Fibroblast of the aortic adventitia (primary cell): ENCODE measurements at places on chromosomes 6 and 20.

- no peak for DNase-seq
These were observed 40.1 kb downstream of the CYP24A1 start for GRCh38 chr20:54133434-54134427.

- DNase-seq, result no peak
These were observed 300.8 kb upstream of the STXBP5 start for GRCh38 chr6:146903451-146903850.

DNA sequence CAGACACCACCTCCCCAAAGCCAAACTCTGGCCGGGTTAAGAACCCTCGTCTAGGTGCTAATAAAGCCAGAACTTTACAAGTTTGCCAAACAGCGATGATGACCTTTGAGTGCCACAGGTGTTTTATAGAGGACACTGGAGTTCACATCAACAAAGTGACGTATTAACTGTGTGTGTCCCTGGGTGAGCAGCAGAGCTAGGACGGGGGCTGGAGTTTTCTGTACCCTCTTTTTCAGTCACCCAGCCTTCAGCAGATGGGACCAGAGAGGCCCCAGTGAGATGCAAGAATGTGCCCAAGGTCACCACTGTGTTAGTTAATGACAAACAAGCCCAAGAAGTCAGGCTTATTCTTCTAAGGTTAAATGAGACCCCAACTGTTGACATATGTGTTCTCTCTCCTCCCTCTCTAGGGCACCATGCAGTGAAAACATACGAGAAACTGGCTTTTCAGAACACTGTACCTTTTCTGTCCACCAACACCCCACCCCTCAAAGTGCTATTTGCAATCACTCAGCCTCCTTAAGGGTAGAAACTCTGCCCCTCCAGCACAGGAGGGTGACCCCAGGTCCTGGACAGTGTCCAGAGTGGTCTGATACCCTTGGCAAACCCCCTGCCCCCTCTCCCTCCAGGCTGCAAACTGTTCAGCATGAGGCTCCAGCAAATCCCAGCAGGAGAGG, 5.2 kb downstream of the SDC4 start:
- DNase-seq, result no peak

DNA sequence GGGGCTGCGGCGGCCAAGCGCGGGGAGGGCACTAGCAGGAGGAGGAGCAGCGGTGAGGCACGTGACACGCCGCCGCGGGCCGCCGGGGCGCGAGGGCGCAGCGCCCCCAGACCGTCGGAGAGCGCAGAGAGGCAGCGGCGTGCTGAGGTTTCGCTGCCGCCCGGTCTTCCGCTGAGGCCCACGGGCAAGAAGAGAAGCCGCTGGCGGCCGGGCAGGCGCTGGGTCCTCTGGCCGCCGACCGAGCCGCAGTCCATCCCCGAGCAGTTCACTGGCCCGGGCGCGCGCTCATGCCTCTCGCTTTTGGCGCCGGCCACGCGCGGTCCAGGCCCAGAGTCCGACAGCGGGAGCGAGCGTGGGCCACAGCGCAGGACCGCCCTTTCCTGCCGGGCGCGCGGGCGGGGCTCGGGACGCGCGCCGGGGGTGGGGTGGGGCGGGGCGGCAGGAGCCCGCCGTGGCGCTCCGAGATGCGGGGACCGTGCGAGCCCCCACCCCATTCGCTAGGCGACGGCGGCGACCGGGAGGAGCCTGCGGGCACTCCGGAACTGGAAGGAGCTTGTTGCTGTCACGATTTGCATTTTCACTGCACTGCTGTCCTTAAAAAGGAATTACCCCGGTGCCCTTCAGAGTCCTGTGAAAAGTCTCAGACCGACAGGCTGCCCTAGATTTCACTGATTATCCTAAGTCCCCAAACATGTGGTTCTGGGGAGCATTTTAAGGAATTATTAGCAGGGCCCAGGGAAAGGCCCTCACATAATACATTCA, at the start of gene MCUR1:
MCUR1 (minus strand) TSS at position 382 of the 762 bp plus-strand sequence; CDS start at position 254, 128 bp downstream.
- DNase-seq, result peak; percentile 68

DNA sequence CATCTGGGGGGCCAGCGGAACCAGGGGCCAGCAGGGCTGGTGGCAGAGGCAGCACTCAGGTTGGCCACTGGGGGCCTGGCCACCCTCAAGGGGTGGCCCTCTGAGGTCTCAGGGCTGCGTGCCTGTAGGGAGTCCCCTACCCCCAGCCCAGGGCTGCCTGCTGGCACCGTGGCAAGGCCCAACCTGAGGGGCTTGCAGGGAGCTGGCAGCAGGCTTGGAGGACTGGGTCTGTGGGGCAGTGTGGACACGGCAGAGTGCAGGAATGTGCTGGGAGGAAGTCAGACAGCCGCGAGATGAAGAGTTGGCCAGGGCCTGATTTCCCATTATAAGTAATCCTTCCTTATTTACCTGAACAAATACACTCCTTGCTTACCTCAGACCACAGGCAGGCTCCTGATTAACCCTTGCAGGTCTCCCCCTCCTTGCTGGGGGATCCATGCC, at the start of gene SPDEF:
SPDEF (minus strand) TSS at position 299 of the 441 bp plus-strand sequence. CDS start 11,874 bp downstream, outside the sequence.
- no peak for DNase-seq

- no peak for DNase-seq
These were observed 4.7 kb downstream of the GABRR1 start for GRCh38 chr6:89212472-89212871.

- DNase-seq, result peak; percentile 90
These were observed at the start of gene SERPINB6 for GRCh38 chr6:2971420-2972218. Gene SERPINB6, minus strand, starts transcription at chr6:2971567. Its CDS starts 12,235 bp downstream, at chr6:2959332.

DNA sequence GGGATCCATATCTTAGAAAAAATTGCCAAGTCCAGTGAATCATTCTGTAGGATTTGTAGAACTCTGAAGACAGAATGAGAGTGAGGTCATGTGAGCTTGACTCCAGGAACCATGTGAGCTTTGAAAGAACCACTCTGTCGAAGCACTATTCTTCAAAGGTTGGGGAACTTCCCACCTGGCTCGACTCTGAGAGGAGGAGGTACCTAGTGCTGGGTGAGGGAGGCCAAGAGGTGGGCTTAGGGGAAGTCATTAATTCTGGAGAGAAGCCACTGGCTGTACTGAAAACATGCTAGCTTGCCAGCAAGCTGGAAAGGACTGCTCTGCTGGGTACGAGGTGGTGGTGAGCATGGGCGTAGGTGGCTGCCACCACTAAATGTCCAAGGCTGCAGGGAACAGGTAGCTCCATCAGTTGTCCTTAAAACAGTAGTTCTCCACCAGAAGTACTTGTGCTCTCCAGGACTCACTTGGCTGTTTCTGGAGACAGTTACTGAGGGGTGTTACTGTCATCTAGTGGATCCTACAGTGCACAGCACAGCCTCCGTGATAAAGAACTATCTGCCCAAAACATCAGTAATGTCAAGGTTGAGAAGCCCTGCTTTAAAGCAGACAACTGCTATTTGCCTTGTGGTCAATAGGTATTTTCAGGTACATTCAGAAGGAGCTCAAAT, 34.7 kb upstream of the SYNJ2 start:
- peak; percentile 39 for DNase-seq

DNA sequence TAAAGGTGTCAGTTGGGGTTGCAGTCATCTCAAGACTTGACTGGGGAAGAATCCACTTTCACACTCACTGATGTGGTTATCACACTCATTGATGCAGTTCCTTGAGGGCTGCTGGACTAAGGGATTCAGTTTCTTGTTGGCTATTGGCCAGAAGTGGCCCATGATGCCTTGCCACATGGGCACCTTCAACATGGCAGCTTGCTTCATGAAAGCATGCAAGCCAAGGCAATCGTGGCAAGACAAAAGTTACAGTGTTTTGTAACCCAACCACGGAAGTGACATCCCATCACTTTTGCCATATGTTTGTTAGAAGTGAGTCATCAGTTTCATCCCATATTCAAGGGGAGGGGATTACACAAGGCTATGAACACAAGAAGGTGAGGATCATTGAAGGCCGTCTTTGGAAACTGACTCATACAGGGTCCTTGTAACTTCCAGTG, 3.8 kb upstream of the RANBP9 start:
- DNase-seq, result no peak

GRCh38 chr6:127342296-127342945, 988 bp downstream of the ECHDC1 start:
- peak; percentile 66 for DNase-seq

DNA sequence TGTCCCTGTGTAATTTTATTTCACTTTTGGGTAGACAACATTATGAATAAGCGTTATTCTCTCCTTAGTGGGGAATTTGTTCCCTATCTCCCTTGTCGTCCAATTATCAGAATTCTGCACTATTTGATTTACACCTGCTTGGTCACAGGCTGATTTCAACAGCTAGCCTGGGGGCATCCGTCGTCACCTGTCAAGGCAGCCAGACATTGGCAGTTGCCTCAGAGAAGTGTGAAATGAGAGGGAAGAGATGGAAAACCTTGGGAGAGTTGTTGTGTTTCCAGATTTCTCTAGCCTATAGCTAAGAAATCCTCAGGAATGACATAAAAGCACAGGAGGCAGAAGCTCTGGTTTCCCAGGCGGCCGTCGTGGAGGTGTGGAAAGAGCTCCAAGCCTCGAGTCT, 891 bp upstream of the GHRH start:
- DNase-seq, result no peak

DNA sequence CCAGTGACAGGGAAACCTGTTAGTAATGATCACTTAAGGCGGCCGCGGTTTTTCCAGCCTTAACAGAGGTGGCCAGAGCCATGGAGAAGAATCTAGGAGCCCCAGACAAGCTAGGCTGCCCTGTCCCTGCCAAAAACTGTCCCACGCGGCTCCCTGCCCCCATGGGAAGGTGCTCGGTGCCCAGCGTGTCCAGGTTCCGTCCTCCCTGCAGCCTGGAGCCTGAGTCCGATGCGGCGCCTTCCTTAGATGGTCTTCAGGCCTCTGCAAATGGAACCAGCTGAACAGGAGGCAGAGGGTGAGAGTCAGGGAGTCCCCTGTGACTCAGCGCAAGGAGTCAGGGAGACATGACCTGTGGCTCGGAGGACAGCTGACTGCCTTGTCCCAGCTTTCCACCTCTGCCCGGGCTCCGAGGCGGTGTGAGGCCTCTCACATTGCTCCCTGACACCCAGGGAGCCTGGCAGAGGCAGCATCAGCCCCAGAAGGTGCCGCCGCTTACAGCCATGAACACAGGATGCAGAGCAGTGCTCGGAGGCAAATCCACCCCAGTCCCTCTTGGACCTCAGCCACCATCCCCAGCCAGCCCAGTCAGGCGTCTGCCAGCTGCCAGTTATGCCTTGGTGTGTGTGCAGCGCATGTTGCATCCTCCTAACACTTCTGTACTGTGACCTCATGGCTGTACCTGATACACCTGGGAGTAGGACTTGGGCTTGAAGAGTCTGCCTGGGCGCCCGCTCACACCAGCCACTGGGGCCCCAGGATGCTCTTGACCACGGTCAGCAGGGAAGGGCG, 377.7 kb downstream of the CDH4 start:
- DNase-seq, result no peak

DNA sequence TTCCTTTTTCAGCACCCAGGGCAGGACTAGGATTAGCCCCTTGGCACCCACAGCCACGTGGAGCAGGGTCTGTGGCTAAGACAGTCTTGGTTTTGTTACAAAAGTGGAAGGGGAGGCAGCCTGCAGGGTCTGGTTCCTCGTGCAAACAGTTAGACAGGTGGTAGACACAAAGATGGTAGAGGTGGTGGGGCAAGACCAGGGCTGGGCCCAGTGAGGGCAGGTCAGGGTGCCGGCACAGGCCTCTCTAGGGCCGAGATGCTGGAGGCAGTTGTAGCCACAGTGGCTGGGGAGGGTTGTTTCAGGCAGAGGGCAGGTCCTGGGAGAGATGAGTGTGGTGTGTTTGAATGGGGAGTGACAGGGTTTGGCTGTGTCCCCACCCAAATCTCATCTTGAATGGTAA, 161.6 kb downstream of the SMOC2 start:
- no peak for DNase-seq

DNA sequence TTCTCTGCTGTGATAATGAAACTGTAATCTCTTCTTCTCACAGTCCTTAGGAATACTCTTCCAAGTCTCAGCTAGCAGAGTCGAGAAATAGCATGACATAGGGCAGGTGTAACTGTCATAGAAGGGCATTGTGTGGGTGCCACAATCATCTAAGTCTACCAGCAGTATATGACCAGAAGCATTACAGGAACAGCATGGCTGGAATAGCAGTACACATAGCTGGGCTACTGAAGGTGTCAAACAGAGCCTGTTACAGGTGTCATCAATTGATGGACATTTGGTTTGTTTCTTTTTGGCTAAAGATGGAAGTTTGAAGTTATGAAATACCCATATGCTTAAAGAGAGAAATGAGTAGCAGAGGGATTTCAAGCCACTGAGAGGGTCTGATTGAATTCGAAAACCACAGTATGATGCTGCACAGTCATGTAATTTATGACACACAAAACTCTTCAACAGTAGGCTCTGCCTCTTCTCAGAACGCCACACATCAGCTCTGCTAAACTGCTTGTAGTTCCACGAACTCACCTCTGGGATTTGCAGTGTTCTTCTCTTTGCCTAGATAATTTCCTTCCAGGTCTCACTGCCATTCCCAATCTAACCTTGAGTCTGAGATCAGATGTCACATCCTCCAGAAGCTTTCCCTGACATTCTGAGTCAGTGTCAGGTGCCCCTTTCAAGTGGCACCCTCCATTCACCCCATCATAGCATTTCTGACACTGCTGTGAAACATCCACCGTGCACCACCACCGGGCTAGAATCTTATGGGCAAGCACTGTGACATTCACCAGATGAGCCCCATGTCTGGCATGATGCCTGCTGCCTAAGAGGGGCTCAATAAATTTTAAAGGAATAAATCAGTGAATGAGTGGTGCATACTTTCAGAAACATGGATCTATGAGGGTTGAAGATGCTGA, 151.0 kb downstream of the ADAT2 start:
- DNase-seq, result no peak

DNA sequence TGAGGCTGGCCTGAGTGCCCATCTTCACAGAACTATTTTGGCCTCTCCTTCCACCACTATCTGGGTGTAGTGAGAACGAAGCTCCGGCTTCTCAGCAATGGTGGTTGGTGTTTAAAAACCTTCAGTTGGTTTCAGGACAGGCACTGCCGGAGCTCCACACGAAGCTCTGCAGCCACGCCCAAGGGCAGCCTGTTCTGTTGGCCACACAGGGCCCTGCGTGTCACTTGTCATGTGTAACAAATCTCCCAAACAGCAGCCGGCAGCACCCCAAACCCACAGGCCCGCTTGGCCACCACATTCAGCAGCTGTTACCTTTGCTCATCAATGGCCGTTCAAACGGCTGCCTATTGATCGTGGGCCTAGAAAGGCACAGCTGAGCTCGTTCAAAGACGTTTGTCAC, 97.5 kb downstream of the ERMARD start:
- no peak for DNase-seq

DNA sequence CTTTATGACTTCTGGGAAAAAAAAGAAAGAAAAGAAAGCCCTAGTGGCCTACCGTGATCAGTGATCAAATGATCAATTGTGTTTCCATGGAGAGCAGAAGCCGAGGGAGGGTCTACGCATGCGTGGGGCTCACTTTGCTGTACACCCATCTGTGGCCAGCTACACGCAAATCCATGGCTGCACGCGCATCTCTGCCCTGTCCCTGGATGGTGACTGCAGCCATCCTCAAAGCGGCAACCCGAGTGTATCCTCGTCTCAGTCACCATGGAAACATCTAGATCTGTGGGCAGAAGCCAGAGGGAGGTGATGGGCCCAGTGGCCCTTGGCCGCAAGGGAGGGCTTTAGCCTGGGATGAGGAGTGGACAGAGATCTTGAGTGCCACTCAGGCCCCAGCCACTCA, 785 bp upstream of the ULBP3 start:
- no peak for DNase-seq
